ENCODE measurements at places on chromosomes 3 and 15. TPM values are rescaled to one million over a fixed set of nuclear protein-coding genes. Genes with fewer than 3 reads are reported as not detected.

- DNase-seq = no peak
Observed at GRCh38 chr15:77599899-77600298, 32.8 kb downstream of the LINGO1 start.

- DNase-seq = no peak
Observed at GRCh38 chr3:174938102-174938501, 79.0 kb downstream of the NAALADL2 start.

DNA sequence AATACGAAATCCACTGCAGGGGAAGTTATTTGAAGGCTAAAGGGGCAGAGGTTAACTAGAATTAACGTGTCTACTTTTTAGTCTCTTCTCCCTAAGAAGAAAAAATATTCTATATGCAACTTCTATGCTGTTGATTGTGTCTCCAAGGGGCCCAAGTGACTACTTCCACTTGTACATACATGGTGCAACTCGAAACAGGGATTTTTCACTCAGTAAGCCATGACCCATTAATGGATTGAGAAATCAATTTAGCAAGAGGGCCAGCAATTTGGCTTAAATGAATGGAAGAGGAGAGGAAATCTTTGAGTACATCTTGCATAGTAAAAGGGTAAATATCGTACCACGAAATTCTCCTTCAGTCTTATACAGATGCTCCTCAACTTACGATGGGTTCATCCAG lies 151.1 kb upstream of the HES1 start:
- no peak for DNase-seq

FEZF2 gene
- not detected for total RNA-seq

MLF1 gene
- 0.79 TPM for total RNA-seq
